8988T (cell line): ENCODE measurements at places on chromosomes 6 and 20.

DNA sequence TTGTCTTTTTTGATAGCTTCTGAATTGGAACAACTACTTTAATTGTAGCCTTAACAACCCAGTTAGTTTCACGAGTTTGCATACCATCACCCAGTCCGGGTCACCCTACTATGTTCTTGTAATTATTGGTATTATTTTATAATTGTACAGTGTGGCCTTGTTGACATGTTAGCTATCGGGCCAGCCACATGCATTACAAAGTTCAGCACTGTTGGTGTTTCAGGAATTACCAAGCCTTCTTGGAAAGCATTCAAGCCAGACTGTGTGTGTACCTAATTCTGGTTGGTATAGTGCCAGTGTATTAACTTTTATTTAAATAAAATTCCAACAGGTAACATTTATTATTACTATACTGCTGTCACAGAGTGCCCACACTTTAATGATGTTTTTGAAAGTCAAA is 150.9 kb downstream of the JARID2 start:
- DNase-seq = no peak

- DNase-seq = no peak
Observed at GRCh38 chr6:48535582-48536009, 424.6 kb upstream of the PTCHD4 start.

GRCh38 chr20:12053353-12053752 is 135.7 kb downstream of the BTBD3 start:
- DNase-seq = peak; percentile 12

DNA sequence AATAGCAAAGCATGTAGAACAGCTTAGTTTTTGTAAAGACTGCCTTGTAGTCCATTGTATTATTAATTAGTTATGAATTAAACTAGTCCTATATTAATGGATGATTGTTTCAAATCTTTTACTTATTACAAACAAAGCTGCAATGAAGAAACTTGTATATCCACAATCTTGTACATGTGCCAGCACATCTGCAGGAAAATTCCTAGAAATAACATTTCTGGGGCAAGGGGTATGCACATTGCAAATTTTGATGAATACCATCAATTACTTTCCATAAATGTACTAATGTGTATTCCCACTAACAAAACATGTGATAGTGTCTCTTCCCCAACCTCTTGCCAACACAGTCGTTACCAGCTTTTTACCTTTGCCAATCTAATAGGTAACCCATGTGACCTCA is 73.6 kb upstream of the AKAP12 start:
- no peak for DNase-seq

DNA sequence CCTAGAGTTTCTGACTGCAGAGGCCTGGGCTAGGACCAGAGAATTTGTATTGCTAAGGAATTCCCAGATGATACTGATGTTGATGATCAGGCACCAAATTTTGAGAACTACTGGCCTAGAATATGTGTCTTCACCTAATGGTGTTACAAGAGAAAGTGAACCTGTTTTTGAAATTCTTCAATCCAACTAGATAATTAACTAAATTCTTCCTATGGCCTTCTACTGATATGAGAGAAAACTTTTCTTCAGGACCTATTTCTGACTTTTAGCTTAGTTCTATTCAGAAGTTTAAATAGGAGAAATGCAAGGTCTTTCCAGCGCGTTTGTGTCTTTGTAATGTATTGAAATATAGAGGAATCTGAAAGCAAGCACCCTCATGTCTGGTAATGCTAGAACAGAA is 7.3 kb downstream of the NKAIN2 start:
- DNase-seq = no peak
